ENCODE measurements at places on chromosomes 2 and 18. TPM values are rescaled to one million over a fixed set of nuclear protein-coding genes. Genes with fewer than 3 reads are reported as not detected.

Gene GPAT2
- total RNA-seq = 0.60 TPM

Gene KIF5C
- total RNA-seq = 1.1 TPM

Gene HOXD8
- 31.7 TPM for total RNA-seq

Gene SERPINB5
- not detected for total RNA-seq
